Stimulated activated CD4-positive, alpha-beta T cell treated with anti-CD3 and anti-CD28 coated beads, Interleukin-15, amount 100 ng/mL, for 24 hours (primary cell): ENCODE measurements at places on chromosomes 13 and 19.

DNA sequence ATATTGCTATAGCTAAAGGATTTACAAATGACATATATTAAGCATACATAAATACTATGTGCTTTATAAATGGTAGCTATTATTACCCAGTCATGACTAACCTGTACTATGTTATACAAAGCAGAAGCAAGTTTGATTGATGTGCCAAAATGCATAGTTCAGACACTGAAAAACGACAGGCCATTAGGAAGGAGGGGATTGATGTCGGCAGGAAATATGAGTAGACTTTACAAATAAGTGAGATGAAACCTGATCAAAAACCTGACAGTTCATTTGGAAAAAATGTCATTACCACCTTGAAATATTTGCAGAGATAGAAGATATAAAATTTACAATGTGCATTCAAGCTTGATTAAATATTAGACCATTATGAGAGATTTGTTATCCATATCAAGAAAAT is 38.8 kb upstream of the TPP2 start:
- DNase-seq = no peak

GRCh38 chr13:81493144-81493543 is 1152.2 kb upstream of the SPRY2 start:
- no peak for DNase-seq

GRCh38 chr19:23916991-23917390 is 2.3 kb downstream of the ZNF726 start:
- no peak for DNase-seq

DNA sequence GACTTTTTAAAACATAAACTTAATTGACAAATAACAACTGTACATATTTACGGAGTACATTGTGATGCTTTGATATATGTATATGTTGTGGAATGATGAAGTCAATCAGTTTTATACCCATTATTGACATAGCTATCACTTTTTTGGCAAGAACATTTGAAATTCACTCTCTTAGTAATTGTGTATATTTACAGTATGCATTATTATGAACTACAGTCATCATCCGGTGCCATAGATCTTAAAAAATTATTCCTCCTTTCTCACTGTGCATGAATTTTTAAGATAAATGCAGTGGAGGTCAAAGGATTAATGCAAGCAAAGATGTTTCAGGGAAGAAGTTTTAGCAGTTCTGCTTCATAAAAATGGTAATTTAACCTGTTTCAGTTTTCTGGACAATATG is 8.0 kb upstream of the VN1R4 start:
- DNase-seq = no peak

DNA sequence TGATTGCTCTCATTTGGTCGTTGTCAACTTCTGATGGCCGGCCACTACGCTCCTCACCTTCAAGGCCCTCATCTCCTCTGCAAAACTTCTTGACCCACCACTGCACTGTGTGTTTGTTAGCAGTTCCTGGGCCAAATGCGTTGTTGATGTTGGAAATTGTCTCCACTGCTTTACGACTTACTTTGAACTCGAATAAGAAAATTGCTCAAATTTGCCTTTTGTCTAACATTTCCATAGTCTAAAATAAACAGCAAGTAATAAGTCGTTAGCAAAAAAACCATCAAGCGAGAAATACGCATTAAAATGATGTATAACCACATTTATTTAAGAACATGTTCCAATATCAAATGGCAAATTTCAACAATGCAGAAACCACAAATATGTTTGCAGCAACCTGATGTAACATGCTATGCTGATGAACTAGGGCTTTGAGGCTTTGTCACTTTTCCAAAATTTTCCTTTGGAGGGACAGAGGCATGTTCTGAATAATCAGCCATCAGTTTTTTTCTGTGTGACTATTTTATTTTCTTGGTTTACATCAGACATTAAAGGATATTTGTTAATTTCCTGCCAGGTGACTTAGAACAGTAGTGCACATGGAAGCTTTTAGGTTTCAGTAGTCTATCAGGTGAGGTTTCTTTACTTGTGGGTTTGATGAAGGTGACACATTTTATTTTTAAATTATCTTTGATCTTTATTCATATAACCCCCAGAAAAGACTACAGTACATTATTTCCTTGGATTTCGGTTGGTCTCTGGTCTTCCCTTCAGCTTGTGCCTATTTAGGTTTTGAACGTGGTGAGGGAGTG is 74.7 kb upstream of the TEX29 start:
- DNase-seq = no peak

- DNase-seq = no peak
Measured at GRCh38 chr13:112244495-112245177, 131.5 kb upstream of the SPACA7 start.

DNA sequence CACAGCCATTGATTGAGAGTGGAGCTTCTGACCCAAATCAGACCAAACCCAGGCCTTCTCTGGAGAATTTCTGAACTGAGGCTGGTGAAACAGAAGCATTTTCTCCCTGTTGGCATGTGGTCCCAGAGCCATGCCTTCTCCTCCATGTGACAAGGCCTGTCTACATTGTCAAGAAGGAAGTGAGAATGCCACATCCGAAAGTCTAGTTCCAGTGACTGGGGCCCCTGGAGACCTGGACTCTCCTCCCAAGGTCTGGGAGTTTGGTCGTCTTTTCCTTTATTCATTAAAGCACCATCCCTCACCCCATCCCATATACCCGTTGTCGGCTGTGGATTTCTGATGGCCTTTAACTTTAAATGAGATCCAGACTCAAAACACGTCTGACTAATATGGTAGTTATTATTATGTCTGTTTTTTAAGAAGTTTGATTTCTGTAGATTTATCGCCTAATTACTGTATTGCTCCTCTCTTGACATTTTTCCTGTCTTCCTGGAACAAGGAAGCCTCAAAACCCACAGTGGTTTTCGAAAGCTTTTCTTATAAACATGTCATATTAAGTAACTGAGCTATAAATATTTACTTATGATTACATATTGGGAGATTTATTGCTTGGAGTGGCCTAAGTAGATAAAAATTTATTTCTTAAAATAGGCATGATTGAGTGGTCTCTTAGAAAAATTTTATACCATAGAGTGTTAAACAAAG is 128.3 kb upstream of the FRY start:
- DNase-seq = no peak

- DNase-seq = no peak
Measured at GRCh38 chr13:84413016-84413415, 530.7 kb upstream of the SLITRK1 start.
